ENCODE measurements at places on chromosomes 2 and 18. TPM values are rescaled to one million over a fixed set of nuclear protein-coding genes. Genes with fewer than 3 reads are reported as not detected.

CNGA3 gene
- 4.9 TPM for total RNA-seq

ST3GAL5 gene
- 83.2 TPM for total RNA-seq

PAX8 gene
- total RNA-seq, result 7.0 TPM

FBXO36 gene
- 10.6 TPM for total RNA-seq

LHCGR gene
- total RNA-seq, result 0.66 TPM

ATP6V1B1 gene
- total RNA-seq, result not detected

NEB gene
- 2.4 TPM for total RNA-seq

PCARE gene
- total RNA-seq, result not detected

SERPINB2 gene
- 0.28 TPM for total RNA-seq

KCNF1 gene
- 4.3 TPM for total RNA-seq

GRCh38 chr2:215638687-215639086, 202.8 kb upstream of the FN1 start:
- H3K4me1 ChIP-seq, result no peaks in the 10 kb centered on the region
- no peak overlapping the region for H3K4me3 ChIP-seq
- H3K27me3 ChIP-seq, result no peaks in the 10 kb centered on the region
- H3K27ac ChIP-seq, result no peak overlapping the region

GRCh38 chr2:9434489-9434888, 11.0 kb downstream of the CPSF3 start:
- no peaks in the 10 kb centered on the region for H3K4me1 ChIP-seq
- no peak for DNase-seq
- no peaks in the 10 kb centered on the region for H3K27me3 ChIP-seq
- peaks cover 49% of the 10 kb centered on the region for H3K36me3 ChIP-seq
- H3K27ac ChIP-seq, result no peak overlapping the region

- no peak overlapping the region for H3K27ac ChIP-seq
- H3K4me3 ChIP-seq, result no peak overlapping the region
- H3K27me3 ChIP-seq, result no peaks in the 10 kb centered on the region
- peak; percentile 38 for DNase-seq
- H3K36me3 ChIP-seq, result no peaks in the 10 kb centered on the region
These were observed 131.3 kb upstream of the ACAA2 start for GRCh38 chr18:49944663-49945062.

DNA sequence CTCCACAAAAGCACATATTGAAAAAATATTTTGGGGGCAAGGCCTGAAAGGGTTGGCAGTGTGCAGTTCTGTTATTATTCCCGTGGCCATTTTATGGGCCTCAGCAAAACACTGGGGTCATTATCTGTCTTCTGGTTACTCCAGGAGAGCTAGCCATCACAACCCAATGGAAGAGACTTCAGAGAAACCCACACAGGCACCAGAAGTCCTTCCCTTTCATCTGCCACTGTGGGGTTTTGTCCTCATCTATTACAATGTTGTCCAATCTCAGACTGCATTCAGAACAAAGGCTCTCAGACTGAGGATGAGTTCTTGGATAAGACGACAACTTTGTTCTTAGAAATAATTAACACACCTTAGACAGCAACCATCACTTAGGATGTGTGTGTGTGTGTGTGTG, 98.4 kb downstream of the PIEZO2 start:
- no peak overlapping the region for H3K4me3 ChIP-seq
- H3K27ac ChIP-seq, result no peak overlapping the region
- no peaks in the 10 kb centered on the region for H3K27me3 ChIP-seq
- no peak for DNase-seq
- H3K4me1 ChIP-seq, result peaks cover 3% of the 10 kb centered on the region
- no peaks in the 10 kb centered on the region for H3K36me3 ChIP-seq

GRCh38 chr2:236658974-236659757, 89.5 kb downstream of the ACKR3 start:
- H3K27ac ChIP-seq, result no peak overlapping the region
- H3K4me1 ChIP-seq, result peaks cover 11% of the 10 kb centered on the region
- no peak overlapping the region for H3K4me3 ChIP-seq

DNA sequence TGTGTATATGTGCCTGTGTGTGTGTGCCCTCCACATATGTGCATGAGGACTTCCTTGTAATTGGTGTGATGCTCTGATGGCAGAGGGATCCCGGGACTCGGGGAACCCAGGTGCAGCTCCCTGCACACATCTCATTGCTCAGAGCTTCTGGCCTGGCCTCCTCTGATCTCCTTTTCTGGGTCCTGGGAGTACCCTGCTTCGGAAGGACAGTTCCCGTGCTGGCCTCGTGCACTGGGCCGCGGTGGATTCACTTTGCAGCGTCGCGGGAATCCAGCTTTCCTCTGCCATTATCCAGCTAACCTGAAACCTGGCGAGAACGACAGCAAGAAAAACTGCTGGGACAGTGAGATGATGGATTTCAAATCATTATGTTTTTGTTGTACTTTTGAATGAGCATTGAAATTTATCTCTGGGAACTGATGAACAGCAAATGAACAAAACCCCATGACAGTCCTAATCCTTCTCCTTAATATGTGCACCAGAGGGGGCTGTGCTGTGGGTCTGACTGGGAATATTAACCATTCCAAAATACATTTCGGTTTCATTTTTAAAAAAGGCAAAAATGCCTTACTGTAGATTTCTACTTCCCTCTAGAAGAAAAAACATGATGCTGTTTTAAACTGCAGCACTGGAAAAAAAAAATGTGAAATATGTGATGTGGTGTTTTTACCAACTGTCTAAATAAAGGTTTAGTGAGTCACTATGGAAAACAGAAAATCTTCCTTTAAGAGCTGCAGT, 78.2 kb downstream of the PTGR3 start:
- H3K27me3 ChIP-seq, result no peaks in the 10 kb centered on the region
- no peak overlapping the region for H3K27ac ChIP-seq
- H3K4me3 ChIP-seq, result no peak overlapping the region
- peaks cover 3% of the 10 kb centered on the region for H3K36me3 ChIP-seq

DNA sequence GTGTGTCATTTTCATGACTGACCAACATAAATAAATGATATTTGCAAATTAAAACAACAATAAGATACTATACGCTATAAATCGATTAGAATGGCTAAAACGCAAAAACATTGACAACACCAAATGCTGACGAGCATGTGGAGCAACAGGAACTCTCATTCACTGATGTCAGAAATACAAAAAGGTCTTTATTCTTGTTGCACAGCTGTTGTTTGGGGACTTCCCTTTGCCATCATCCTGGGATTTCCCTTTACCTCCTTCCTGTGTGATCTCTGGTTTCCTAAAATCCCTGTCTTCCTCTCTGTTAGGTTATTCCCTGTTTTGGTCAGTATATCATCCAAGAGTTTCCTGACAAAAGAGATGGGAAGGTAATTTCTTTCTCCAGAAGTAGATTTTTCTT, 66.0 kb downstream of the NOL10 start:
- H3K4me1 ChIP-seq, result no peaks in the 10 kb centered on the region
- no peaks in the 10 kb centered on the region for H3K27me3 ChIP-seq
- peaks cover 8% of the 10 kb centered on the region for H3K36me3 ChIP-seq
- H3K4me3 ChIP-seq, result no peak overlapping the region

GRCh38 chr2:20797096-20797495, 25.8 kb downstream of the LDAH start:
- H3K27me3 ChIP-seq, result no peaks in the 10 kb centered on the region
- H3K4me1 ChIP-seq, result no peaks in the 10 kb centered on the region
- DNase-seq, result no peak
- no peak overlapping the region for H3K4me3 ChIP-seq
- no peak overlapping the region for H3K27ac ChIP-seq
- no peaks in the 10 kb centered on the region for H3K36me3 ChIP-seq

GRCh38 chr18:50422286-50422898, 47.5 kb downstream of the SKA1 start:
- no peak overlapping the region for H3K27ac ChIP-seq
- no peaks in the 10 kb centered on the region for H3K36me3 ChIP-seq
- no peaks in the 10 kb centered on the region for H3K27me3 ChIP-seq
- no peak for DNase-seq

GRCh38 chr2:40120026-40120425, 331.9 kb downstream of the SLC8A1 start:
- H3K4me1 ChIP-seq, result peaks cover 3% of the 10 kb centered on the region
- H3K27me3 ChIP-seq, result no peaks in the 10 kb centered on the region
- no peak overlapping the region for H3K4me3 ChIP-seq
- no peak for DNase-seq

GRCh38 chr18:4582431-4583335, 127.6 kb upstream of the DLGAP1 start:
- H3K4me3 ChIP-seq, result no peak overlapping the region
- H3K36me3 ChIP-seq, result no peaks in the 10 kb centered on the region
- H3K27ac ChIP-seq, result no peak overlapping the region
- H3K4me1 ChIP-seq, result no peaks in the 10 kb centered on the region
- DNase-seq, result no peak

GRCh38 chr2:102055346-102055990, 63.7 kb downstream of the IL1R2 start:
- H3K27ac ChIP-seq, result no peak overlapping the region
- H3K36me3 ChIP-seq, result no peaks in the 10 kb centered on the region
- DNase-seq, result peak; percentile 35
- peaks cover 5% of the 10 kb centered on the region for H3K27me3 ChIP-seq
- H3K4me1 ChIP-seq, result peaks cover 15% of the 10 kb centered on the region

DNA sequence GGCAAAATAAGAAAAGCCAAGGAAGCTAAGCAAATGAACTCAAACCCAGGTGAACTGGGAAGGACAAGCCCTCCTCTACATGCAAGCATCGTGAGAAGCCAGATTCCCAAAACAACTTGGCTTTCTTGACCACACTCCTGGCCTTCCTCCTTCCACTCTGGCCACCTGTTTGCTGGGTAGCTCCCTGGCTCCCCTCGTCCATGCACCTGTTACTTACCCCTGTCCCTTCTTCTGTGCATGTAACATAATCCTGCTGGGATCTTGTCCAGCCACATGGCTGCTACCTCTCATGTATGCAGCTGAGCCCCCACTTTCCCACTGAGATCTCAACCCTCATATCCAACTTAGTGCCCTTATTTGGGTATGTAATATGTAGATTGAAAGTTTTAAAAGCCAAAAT, 121.6 kb downstream of the MYO5B start:
- no peaks in the 10 kb centered on the region for H3K27me3 ChIP-seq
- H3K4me3 ChIP-seq, result no peak overlapping the region
- no peaks in the 10 kb centered on the region for H3K36me3 ChIP-seq
- no peak overlapping the region for H3K27ac ChIP-seq
- DNase-seq, result no peak
- H3K4me1 ChIP-seq, result peaks cover 13% of the 10 kb centered on the region

- peaks cover 5% of the 10 kb centered on the region for H3K4me1 ChIP-seq
- H3K27ac ChIP-seq, result no peak overlapping the region
- no peak for DNase-seq
- H3K36me3 ChIP-seq, result no peaks in the 10 kb centered on the region
These were observed 25.8 kb upstream of the TMEM182 start for GRCh38 chr2:102736110-102736409.

- peaks cover 24% of the 10 kb centered on the region for H3K36me3 ChIP-seq
- no peak for DNase-seq
- no peaks in the 10 kb centered on the region for H3K4me1 ChIP-seq
- H3K27ac ChIP-seq, result no peak overlapping the region
- no peaks in the 10 kb centered on the region for H3K27me3 ChIP-seq
- H3K4me3 ChIP-seq, result no peak overlapping the region
These were observed 17.8 kb downstream of the GMCL1 start for GRCh38 chr2:69847068-69847828.

GRCh38 chr2:17791121-17791816, 25.0 kb upstream of the MSGN1 start:
- peaks cover 2% of the 10 kb centered on the region for H3K4me1 ChIP-seq
- no peak overlapping the region for H3K27ac ChIP-seq
- H3K36me3 ChIP-seq, result no peaks in the 10 kb centered on the region
- no peaks in the 10 kb centered on the region for H3K27me3 ChIP-seq
- H3K4me3 ChIP-seq, result no peak overlapping the region
- DNase-seq, result no peak

GRCh38 chr2:10521356-10522169, 73.4 kb upstream of the ODC1 start:
- H3K4me3 ChIP-seq, result no peak overlapping the region
- H3K27me3 ChIP-seq, result no peaks in the 10 kb centered on the region
- H3K4me1 ChIP-seq, result peaks cover 4% of the 10 kb centered on the region
- no peaks in the 10 kb centered on the region for H3K36me3 ChIP-seq
- H3K27ac ChIP-seq, result no peak overlapping the region

GRCh38 chr2:104849618-104850141, 4.2 kb upstream of the POU3F3 start:
- peaks cover 2% of the 10 kb centered on the region for H3K36me3 ChIP-seq
- H3K27me3 ChIP-seq, result peaks cover 57% of the 10 kb centered on the region
- H3K27ac ChIP-seq, result peak overlapping the region; percentile 95

- no peak for DNase-seq
- peaks cover 33% of the 10 kb centered on the region for H3K36me3 ChIP-seq
- no peak overlapping the region for H3K4me3 ChIP-seq
- H3K4me1 ChIP-seq, result peaks cover 37% of the 10 kb centered on the region
- peak overlapping the region; percentile 18 for H3K27ac ChIP-seq
These were observed 89.6 kb downstream of the UXS1 start for GRCh38 chr2:106104332-106105062.

- H3K27ac ChIP-seq, result no peak overlapping the region
- no peaks in the 10 kb centered on the region for H3K36me3 ChIP-seq
- H3K4me1 ChIP-seq, result no peaks in the 10 kb centered on the region
- DNase-seq, result no peak
- no peak overlapping the region for H3K4me3 ChIP-seq
These were observed 27.3 kb downstream of the ITGAV start for GRCh38 chr2:186617148-186617547.

- H3K4me3 ChIP-seq, result peak overlapping the region; percentile 60
- H3K4me1 ChIP-seq, result peaks cover 19% of the 10 kb centered on the region
- H3K27ac ChIP-seq, result peak overlapping the region; percentile 81
- H3K36me3 ChIP-seq, result no peaks in the 10 kb centered on the region
- DNase-seq, result no peak
These were observed 680 bp upstream of the FHOD3 start for GRCh38 chr18:36296650-36297416.

DNA sequence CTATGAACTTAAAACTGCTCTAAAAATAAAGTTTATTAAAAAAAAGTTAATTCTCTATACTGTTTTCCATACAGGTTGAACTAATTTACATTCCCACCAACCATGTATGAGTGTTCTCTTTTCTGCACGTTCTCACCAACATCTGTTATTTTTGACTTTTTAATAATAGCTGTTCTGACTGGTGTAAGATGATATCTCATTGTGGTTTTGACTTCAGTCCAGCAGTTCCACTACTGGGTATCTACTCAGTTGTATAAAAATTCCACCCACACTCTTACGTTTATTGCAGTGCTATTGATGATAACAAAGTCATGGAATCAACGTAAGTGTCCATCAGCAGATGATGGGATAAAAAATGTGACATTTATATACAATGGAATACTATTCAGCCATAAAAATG, 33.7 kb downstream of the SPAG16 start:
- no peaks in the 10 kb centered on the region for H3K27me3 ChIP-seq
- H3K27ac ChIP-seq, result no peak overlapping the region
- no peaks in the 10 kb centered on the region for H3K36me3 ChIP-seq
- DNase-seq, result no peak

GRCh38 chr2:200345975-200346374, 39.5 kb downstream of the SPATS2L start:
- no peaks in the 10 kb centered on the region for H3K36me3 ChIP-seq
- H3K27me3 ChIP-seq, result no peaks in the 10 kb centered on the region
- DNase-seq, result no peak
- no peaks in the 10 kb centered on the region for H3K4me1 ChIP-seq
